ENCODE measurements at places on chromosomes 2 and 18.
A peak's percentile ranks its signal among the peaks of the same experiment; 100 is the strongest.

GRCh38 chr18:9017167-9017904 lies 85.2 kb upstream of the NDUFV2 start:
- peak; percentile 92 for DNase-seq

DNA sequence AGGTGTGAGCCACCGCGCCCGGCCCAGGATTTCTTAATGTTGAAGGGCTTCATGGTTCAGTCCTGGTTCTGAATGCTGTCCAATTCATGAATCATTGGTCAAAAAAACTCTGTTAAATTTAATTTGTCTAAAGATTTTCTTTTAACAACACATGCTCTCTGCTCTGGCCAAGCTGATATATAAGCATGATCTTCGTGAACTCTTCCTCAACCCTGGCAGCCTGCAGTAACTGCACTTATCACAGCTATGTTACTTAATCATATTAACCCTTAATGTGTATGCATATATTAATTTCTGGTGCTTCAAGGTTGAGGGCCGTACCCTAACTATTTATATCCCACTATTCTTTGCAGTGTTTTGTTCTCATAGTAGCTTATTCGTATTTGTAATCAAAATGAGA lies 29.4 kb upstream of the FRZB start:
- DNase-seq = no peak

DNA sequence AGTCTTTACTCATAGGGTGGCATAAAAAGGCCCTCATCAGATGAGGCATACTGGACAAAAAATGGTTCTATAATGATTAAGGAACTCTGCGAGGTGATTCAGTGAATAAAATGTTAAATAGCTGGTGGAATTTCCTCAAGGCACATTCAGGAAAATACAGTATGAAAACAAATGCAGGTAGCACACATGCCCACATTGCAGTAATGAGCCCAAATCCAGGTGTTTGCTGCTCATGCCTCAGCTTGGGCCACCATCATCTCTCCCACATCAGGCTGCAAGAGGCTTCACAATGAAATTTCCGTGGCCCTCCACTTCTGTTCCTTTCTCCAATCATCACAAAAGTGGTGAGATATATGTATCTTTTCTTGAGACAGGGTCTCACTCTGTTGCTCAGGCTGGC lies 298.3 kb downstream of the NBAS start:
- DNase-seq = no peak

DNA sequence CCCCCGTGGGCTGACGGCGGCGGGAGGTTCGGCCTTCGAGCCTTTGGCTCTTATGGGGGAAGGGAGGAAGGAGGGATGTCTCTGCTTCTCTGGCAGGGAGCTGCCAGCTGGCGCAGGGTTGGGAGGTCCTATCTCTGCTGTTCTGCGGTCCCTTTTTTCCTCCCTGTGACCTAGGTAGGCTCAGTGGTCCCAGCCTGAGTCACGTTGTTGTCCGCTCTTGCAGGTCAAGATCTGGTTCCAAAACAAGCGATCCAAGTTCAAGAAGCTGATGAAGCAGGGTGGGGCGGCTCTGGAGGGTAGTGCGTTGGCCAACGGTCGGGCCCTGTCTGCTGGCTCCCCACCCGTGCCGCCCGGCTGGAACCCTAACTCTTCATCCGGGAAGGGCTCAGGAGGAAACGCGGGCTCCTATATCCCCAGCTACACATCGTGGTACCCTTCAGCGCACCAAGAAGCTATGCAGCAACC lies 2.5 kb downstream of the DLX1 start:
- peak; percentile 2 for DNase-seq

All from AG08396 (cell line).